Hindlimb muscle (tissue), 1 donor: ENCODE measurements at places on chromosomes 2 and 18. TPM values are rescaled to one million over a fixed set of nuclear protein-coding genes. Genes with fewer than 3 reads are reported as not detected.

Gene CXCR4
- polyA plus RNA-seq: 30.0 TPM

Gene ZNF513
- polyA plus RNA-seq: 15.4 TPM

DNA sequence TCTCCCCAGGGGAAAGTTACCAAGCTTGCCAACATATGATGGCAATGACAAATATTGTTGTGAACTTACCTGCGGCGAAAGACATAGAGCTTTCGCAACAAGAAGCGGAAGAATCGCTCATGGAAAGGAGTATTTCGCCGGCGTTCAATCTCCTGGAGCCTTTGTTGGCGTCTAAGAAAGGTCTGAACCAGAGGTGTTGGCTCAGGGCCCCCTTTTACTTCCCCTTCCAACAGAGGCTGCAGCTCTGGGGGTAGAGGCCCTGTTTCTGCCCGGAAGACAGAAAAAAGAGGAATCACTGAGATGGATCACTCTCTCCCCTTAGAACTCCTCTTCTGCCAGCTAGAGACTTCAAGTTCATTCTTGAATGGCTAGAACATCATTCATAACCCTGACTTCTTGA is 10.8 kb downstream of the GGCX start:
- DNase-seq: no peak

DNA sequence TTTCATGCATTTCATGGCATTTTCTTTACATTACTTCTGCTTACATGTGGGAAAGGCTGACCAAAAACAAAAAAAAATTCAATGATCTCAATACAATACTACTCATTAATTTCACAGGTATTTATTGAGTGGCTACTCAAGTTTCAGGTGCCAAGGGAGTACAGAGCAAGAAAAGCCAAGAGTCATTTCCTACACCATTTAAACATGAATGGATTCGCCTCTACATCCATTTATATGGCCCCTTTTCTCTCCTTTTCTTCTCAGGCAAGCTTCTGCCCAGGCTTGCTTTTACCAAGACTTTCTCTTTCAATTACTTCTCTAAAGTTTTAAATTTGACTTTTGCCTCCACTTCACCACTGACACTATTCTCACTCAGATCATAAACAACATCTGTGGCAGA is 1603.1 kb upstream of the CELF4 start:
- no peak for DNase-seq

GRCh38 chr2:40416486-40416885 is 35.4 kb downstream of the SLC8A1 start:
- DNase-seq: no peak
